NCI-H510A (cell line): ENCODE measurements at places on chromosomes 4 and X.

DNA sequence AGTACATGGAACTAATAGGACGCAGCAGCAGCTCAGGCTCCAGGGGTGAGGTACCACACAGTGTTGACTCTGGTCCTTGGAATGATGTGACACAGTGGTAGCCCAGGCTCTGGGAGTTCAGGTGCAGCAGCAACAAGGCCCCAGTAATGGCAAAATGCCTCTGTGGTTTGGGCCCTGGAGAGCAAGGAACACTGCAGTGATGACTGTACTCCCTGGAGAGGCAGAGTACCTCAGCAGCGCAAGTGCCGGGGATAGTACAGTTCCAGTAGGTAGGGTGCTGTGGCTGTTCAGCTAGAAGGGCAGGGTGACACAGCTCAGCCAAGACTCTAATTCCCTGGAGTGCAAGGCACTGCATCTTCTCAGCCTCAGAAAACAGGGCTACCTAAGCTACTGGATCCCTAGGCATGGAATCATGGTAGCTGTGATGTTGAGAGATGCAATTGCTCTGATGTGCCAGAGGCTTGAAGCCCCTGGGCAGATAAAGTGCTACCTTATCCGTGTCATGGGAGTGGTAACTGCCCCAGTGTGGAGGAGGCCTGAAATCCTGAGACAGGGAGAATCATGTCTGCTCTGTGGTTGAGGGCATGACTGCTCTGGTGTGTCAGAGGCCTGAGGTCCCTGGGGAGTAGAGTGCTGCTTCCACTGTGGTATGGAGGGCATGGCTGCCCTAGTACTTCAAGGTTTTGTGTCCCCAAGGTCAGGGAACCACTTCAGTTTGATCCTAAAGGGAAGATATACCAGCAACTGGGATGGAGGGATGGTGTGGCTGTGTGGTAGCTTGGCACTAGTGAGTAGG is 55.2 kb downstream of the AREG start:
- no peak for DNase-seq

DNA sequence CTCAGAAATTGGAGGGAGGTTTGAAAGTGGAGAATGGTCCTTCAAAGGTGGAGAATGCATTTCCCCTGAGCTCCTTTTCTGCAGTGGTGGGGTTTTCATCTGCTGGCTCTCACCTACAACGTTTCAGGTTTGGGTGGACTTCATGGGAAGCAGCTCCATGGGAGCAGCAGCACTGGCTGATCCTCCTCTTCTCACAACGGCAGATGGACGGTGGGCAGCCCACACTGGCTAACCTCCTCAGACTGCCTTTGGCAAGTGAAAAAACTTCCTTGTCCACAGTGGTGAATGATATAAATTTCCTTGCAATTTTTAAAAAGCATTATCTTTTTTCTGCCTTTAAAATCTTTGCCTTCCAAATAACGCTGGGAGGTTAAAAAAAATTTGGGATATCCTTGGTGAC is 93.5 kb downstream of the ZNF827 start:
- DNase-seq: no peak

- DNase-seq: no peak
These were observed 414.1 kb downstream of the CENPC start for GRCh38 chr4:67131224-67131623.

DNA sequence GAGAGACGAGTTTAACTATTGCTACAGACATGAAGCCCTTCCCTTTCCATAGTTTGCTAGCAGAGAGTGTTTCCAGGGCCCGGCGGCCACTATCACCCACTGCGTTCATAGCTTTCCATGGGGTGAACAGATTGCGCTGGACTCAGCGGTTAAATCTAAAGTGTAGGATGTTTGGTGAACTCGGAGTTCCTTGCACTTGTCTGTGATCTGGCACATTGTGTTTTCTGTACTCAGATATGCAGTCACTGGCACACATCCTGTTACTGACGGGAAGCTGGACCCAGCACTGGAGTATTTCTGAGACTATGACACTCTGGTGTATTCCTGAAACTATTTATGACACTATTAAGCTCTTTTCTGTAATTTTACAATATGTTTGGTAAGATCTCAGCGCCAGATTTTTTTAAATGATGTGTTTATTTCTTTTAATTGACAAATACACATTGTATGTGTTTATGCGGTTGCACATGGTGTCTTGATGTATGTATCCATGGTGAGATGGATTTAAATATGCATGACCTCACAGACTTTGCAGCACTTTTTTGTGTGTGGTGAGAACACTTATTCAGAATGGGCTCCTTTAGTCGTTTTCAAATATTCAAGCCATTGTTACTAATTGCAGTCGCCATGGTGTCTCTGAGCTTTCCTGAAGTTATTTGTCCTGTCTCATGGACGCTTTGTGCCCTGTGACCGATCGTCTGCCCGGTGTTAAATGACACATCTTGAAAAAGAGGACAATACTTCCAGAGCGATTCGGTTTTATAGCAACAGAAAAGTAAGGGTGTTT is 14.1 kb downstream of the CD99 start:
- no peak for DNase-seq

DNA sequence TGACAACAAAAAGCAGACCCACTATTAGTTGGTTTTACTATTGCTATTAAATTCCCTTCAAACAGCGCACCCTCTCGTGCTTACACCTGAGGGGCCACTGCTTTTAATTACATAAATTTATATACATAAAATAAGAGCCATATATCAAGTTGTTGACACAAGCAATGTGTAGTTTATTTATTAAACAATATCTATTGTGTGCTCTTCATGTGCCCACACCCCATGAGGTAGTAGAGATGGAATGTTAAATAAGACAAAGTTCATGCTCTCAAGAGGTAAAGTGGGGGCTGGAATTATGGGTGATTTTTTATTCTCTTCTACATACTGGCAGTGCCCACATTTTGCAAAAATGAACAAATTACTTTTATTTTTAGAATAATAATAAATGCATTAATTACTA is 47.3 kb downstream of the KCNIP4 start:
- DNase-seq: no peak

- DNase-seq: no peak
These were observed 27.9 kb upstream of the NFXL1 start for GRCh38 chr4:47942081-47942819.

DNA sequence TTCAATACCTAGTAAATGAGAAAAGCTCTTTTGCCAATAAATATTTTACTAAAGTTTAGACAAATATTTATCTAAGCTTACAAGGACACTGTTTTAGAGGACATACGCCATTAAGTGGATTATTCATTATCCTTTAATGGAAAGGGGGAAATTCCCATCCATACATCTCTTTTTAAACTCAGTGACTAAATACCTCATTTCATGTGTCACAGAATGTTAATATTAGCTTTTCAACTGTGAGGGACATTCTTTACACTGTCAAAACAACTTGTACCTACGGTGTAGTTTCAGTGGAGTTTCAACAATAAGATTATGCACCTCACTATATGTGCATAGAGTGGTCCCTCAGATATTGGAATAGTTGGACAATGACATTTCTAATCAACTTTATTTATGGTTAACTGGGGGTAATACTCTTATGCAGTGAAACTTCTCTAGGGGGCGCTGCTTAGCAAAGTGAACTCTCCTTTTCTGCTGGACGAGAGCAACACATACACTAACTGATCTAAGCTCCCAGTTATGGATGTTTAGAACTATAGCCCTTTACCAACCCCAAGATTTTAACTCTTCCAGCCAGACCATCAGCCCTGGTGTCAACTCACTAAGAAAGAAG is 9.7 kb downstream of the HS6ST2 start:
- no peak for DNase-seq

DNA sequence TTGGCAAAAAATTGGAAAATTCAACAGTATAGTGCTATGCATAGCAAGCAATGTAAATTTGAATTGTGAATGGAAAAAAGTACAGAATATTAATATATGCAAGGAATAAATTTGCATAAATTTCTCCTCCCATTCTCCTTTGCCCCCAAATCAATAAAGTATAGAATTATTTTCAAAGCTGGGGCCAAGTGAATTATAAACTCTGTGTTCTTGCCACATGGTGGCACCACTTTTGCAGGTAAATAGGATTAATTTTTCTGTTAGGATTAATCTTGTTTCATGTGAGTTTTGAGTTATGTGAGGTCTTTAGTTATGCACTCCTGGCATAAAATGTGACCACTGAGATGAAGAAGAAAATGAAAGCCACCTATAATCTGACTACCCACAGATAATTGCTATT is 19.9 kb downstream of the COPS4 start:
- no peak for DNase-seq

GRCh38 chr4:38411092-38411491 is 252.9 kb upstream of the KLF3 start:
- no peak for DNase-seq

DNA sequence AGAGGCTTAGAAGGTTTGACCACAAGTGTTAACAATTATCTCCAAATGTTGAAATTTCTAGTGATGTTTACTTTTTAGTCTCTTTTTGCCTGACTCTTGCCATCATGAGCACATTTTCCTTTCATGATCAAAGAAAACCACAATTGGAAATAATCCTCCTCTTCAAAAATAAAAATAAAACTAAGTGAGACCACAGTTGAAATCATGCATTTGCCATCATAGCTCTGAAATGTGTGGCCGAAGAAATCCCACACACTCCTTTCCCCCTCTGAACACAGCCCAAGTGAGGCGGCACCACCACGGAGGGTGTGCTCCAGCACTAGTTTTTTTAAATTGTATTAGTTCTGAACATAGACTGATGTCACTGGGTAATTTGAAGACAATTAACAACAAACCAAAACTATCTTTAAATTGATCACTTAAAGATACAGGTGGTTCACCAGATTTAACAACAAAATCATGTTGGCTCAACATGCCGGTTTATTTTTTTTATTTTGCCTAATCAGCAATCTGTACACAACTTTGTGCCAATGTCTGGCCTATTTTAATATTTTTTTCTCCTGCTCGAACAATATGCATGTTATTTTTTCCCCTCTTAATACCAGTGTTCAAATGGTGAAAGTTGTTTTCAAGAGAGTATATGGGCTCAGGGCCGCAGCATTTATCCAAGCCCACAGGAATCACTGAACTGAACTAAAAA is 17.6 kb downstream of the APBB2 start:
- DNase-seq: no peak

- DNase-seq: no peak
These were observed 71.9 kb downstream of the MAOA start for GRCh38 chrX:43728002-43728401.

DNA sequence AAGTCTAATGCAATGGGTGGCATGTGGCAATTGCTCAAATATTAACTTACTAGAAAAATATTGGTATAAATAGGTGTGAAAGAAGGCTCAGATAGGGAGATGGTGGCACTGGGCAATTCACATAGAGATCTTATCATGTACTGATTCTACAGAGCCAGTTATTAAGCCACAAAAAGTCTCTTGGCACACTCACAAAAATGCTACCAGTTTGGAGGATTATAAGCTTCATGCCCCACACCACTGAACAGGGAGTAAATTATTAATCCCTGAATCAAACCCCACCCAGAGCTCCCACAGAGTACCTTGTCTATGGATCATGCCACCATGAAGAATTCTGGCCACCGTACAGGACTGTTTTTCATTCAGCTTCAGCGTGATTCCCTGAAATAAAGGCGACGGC is 13.8 kb downstream of the MPP1 start:
- no peak for DNase-seq

DNA sequence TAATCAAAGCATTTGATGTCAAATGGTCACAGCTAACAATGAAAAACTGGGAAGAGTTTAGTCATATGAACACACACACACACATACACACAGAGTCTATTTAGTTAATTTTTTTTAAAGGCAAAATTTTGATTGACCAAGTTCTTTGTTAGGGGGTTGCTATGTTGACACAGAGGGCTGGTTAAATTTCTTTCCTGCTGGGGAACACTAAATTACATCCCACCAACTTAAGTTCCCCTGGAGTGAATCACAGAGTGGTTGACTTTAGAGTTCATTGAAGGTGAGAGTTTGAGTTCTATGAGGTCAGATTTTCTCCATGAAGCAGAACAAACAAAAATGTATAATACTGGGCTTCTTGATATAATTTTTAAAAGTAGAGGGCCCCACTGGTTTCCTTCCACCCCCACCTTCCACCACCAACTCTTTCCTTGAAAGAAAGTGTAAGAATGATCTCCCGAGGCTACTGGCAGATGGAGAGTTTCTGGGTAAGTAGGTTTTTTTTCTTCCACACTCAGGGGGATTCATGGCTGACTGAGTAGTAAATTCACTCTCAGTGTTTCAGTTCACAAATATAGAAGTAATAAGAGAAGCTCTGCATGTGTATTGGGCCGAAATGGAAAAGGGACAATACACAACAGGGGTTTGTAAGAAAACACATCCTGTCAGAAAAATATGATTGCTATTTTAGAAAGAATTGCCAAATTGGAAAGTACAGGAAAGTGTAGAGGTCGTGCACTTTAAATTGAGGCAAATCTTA is 917.0 kb upstream of the LCORL start:
- no peak for DNase-seq

- DNase-seq: no peak
These were observed 238.4 kb upstream of the TEX13A start for GRCh38 chrX:105458846-105459245.

- no peak for DNase-seq
These were observed 727.2 kb downstream of the C4orf33 start for GRCh38 chr4:129823105-129823504.

DNA sequence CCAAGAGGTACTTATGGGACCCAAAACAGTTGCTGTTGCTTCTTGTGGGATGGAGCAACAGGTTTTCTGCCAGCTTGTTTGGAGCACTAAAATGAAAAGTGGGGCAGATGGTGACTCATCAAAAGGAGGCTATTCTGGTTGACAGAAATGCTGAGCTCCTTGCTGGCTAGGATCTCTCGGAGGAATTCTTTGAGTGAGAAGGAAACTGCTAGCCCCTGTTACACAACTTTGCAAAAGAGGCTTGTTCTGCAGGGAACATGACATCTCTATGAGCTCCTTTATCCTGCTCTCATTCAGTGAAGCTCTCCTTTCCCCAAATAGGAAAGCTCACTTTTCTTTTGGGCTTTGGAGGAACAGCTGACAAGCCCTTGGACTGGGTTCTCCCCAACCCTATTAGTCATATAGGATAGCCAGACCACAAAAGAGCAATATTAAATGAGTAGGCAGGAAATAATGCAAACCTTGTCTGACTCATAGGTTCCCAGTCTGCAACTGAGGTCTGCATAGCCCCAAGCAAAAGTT is 108.3 kb downstream of the CDS1 start:
- no peak for DNase-seq

DNA sequence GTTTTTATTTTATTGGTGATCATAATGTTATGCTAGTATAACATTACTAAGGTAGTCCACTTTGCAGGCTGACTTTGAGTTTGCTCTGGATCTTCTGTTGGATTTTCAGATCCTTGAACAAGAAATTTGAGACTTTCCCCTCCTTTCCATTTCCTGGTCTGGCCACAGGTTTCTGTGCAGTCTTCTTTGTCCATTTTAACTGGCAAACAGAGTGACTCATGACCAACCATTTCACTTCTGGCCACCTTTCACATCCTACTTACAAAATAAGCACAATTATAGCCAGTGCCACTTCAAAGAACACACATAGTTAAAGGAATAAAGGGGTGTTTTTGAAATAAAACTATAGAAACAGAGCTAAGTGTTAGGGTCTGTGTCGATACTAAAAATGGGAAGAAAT is 8.4 kb downstream of the ANK2 start:
- DNase-seq: no peak

DNA sequence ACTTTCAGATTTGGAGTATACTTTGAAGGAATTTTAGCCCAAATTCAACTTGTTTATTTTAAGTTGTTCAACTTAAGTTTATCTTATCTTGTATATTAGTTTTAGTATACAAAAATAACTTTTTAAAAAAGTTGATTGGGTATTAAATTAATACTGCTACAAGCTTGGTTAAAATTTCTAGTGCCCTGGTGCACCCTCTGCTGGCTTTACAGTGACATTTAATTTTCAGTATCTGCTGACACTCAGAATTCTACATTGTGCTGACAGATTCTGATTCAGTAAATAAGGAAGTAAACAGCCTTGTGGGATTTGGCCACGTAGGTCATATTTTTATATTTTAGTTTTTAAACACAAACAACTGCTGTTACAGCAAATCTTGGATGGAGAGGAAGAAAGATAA is 2.9 kb downstream of the EDA start:
- no peak for DNase-seq
